NCI-H1092 (cell line): ENCODE measurements at places on chromosomes 2 and 18.
A peak's percentile ranks its signal among the peaks of the same experiment; 100 is the strongest.

GRCh38 chr18:79486356-79487182, 90.8 kb downstream of the NFATC1 start:
- no peak for DNase-seq

- no peak for DNase-seq
These were observed 287.9 kb downstream of the PDE11A start for GRCh38 chr2:177784745-177785067.

DNA sequence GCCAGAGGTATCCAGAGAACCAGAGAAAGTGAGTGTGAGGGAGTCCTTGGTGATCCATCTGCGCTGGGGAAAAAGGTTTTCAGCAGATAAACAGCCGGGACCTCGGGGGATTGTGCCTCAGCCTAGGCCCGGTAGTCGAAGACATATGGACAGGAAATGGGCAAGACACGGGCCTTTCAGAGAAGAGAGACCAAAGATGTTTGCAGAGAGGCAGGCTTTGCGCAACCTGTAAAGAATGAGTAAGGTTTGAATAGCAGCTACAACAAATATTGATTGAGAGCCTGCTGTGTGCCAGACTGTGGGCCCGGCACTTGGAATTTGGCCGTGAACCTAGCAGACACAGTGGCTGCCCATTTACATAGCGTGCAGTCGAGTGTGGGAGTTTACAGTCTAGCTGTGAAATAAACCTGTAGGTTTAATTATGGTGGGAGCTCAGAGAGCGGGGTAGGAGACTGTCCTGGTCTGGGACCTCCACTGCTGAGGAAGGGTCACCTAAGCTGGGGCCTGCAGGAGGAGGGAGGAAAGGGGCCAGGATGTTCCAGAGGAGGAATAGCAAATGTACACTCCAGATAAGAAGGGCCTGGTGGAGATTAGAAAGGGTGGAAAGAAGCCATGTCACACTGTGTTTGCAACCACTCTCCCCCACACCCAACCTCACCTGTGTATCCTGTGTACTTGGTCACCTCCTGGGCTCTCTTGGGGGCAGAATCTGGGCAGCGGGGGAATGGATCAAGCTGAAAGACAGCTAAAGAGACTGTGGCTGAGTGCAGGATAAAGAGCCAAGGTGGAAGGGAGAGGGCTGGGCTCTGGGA, 3.0 kb downstream of the SH2D6 start:
- peak; percentile 59 for DNase-seq

GRCh38 chr2:216752855-216753505, 57.6 kb upstream of the IGFBP5 start:
- no peak for DNase-seq

DNA sequence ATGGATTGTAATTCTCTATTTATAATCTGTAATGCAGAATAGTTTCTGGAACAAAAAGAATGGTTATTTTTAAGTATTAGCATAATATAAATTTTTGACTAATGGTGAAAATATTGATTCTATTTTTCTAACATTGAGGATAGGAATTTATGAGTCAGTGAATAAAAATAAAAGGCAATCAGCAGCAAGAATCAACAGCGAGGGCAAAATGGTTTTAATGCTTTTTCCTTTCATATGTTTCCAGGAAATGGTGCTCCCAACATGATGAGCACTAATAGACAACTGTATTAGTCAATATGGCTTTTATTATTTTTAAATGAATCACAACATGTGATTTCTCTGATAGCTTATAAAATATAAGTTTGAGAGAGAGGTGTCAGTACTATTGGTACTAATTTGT, 90.7 kb upstream of the TFPI start:
- no peak for DNase-seq

DNA sequence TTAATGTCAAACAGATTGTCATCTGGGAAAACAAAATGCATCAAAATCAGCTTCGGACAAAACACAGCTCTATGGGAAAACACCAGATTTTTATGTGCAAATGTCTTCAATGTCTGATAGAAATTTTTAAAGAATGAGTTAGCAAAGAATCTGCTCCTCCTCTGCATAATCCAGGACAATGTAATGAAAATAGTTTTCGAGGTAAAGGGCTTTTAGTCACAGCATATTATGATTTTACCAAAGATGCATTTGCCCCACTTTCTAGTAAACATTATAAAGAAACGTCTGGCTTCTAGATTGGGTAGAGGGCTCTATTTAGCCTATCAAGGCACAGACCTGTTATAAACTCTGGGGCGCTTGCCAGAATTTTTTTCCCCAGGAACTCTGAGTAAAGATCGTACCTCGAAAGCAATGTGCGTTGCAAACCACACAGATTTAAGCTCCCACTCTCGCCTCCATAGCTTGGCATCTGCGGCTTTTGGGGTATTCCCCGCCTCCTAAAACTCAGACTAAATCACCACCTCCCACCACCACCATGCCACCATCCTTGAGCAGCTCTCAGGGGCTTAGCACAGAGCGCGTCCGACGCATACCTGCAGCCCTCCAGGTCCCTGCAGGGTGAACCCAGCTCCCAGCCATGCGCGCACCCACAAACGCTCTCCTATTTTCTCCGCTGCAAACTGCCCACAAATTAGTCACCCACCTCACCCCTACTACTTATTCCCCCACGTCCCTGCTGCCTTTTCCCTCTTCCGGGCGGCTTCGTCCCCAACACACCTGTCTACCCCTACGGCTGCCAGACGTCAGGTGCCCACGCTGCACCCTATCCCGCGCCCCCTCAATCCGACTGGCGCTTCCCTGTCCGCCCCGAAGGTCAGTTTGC, 829 bp downstream of the ACVR1C start:
- peak; percentile 8 for DNase-seq

GRCh38 chr2:8677646-8678592, 3.9 kb upstream of the ID2 start:
- peak; percentile 47 for DNase-seq

GRCh38 chr18:2850816-2851215, 4.0 kb downstream of the EMILIN2 start:
- DNase-seq, result no peak

- no peak for DNase-seq
These were observed 124.0 kb downstream of the SMAD7 start for GRCh38 chr18:48826806-48827205.

DNA sequence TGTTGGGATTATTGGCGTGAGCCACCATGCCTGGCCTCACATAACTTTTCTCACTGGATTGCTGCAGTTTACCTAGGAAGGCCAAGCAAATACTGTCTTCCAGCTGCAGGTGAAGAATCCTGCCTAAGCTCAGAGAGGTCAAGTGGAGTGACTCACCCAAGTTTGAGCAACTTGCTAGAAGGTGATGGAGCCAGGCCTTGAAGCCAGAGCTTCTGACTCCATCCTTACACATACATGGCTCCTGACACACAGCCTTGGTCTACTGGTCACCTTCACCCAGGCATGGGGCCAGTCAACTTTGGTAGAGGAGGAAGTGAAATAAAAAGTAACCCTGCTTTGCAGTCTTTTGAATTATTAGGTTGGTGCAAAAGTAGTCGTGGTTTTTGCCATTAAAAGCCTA, 93.5 kb downstream of the VWA3B start:
- DNase-seq, result no peak

- no peak for DNase-seq
These were observed 508.2 kb downstream of the TNS1 start for GRCh38 chr2:217494557-217494956.

DNA sequence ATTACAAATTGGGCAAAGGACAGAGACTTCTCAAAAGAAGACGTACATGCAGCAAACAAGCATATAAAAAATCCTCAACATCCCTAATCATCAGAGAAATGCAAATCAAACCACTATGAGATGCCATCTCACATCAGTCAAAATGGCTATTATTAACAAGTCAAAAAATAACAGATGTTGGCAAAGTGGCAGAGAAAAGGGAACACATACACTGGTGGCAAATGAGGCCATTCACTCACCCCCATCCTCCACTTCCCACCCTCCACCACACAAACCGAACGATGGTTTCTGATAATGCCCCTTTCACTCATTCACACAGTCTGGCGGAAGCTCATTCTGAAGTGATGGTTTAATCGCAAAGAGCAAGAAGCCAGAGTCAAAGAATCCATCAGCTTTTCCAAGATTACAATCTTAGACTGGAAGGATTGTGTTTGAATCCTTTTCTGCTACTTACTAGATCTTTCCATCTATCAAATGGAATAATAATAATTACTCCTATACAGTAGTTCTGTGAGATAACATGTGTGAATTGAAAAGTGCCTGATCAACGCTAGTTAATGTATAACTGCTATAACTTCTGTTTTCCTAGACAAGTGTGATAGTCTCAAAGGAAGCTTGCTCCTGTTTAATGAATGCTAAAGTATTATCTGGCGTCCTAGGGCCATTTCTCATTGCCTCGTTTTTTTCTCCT, 16.9 kb upstream of the CD28 start:
- no peak for DNase-seq

GRCh38 chr18:62812876-62813275, 97.5 kb downstream of the PHLPP1 start:
- DNase-seq, result no peak

- no peak for DNase-seq
These were observed 84.1 kb downstream of the HS6ST1 start for GRCh38 chr2:128234613-128235012.
